ENCODE measurements at places on chromosomes 5 and 9.

DNA sequence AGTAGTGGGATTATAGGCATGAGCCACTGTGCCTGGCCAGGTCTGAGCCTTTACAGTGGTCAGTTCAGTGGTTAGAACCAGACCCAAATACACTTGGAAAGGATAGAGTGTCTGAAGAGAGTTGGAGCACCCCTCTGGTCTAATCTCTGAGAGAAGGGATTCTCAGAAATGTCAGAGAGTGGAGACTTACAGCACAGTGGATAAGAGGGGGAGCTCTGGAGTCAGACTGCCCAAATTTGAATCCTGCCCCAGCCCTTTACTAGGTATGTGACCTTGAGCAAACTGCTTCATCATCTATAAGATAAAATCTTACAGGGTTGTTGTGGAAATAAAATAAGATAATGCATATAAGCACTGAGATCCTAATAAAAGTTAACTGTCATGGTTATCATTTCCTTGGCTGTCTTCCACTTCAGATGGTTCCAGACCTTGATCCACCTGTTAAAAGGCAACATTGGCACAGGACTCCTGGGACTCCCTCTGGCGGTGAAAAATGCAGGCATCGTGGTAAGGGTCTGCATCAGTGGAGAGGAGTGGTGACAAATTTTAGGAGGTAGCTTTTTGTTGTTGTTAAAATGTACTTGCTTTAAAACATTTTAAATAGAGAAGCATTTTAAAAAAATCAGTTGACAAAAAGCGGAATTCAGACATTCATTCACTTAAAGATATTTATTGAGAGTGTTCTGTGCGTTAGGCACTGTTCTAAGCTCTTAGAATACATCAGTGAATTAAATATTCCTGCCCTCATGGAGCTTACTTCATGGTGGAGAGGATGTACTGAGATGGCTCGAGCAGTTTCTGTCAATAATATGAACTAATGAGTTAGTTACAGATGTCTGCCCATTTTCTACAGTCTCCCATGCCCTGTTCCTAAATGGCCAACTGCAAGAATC, 16.0 kb downstream of the SLC36A1 start:
- no peak for DNase-seq

DNA sequence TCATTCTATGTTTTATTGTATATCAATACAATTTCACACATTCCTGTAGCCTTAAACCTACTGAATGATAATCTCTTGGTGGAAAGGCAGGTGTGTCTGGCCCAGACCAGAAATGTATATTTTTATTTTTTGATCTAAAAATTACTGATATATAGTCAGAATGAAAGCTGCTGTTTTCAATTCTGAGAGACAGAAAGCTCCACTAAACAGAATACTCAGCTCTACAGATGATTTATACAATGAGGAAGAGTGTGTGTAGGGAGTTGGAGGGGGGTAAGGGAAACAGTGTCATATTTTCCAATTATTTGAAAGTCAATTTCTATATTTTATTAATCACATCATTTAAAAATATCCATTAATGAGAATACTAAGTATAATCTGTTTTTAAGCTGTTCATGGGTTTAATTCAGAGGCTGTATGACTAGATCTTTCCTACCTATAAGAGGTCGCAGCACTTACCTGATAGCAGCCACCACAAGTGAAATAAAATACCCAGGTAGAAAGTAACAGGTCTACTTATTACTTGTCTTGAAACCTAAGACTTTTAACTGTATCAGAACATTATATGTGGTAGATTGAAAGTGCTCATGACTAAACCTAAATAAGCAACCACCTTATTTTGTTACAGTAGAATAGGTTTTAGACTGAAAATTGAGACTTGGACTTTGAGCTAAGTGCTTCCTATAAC, 183.4 kb downstream of the TMC1 start:
- DNase-seq = no peak

- no peak for DNase-seq
Measured at GRCh38 chr9:118990949-118991348, 378.3 kb downstream of the BRINP1 start.

DNA sequence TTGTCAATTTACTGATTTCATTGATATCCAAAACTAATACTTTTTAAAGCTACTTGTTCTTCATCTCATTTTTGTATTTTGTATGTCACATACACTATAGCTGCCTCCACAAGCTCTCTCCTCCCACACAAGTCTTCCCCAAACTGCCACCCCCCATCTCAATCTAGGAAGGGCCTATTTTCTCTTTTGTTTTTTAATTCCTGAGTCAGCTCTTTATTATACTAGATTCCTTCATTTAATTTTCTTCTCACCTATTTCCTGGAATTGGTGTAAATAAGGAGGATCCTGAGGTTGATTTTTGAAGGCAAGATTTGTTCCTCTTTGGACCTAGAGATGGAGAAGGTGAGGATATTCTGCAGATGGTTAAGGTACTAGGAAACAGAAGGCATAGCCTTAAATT, 277.4 kb downstream of the GABRB2 start:
- no peak for DNase-seq

DNA sequence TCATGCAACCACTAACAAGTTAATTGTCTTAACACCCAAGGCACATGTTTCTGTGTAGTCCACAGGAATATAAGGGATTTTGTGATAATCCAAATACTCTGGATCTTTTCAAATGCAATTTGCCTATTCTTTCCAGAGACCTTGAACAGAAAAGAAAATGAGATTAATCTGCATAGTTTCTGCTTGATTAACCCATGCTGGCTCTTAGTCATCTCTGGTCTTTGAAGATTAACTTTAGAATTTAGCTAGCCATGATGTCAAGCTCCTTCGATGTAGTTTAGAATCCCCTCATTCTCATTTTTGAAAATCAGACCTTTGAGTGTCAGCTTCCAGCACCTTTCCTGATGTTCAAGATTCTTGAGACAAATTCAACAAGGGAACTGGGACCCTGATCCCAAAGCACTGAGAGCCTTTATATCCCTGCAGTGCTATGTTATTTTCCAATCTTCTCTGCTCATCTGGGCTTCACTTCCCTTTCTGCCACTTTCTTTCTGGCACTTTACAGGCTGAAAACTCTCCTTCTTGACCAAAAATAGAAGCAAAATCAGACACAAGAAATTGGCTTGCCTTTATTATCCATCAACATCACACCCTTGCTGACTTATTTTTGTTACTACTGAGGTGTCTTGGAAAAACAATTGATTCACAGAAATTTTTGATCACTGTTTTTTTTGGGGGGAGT, 155.5 kb downstream of the PALM2AKAP2 start:
- DNase-seq = no peak

GRCh38 chr5:111856876-111857466, 100.0 kb upstream of the NREP start:
- DNase-seq = peak; percentile 18

DNA sequence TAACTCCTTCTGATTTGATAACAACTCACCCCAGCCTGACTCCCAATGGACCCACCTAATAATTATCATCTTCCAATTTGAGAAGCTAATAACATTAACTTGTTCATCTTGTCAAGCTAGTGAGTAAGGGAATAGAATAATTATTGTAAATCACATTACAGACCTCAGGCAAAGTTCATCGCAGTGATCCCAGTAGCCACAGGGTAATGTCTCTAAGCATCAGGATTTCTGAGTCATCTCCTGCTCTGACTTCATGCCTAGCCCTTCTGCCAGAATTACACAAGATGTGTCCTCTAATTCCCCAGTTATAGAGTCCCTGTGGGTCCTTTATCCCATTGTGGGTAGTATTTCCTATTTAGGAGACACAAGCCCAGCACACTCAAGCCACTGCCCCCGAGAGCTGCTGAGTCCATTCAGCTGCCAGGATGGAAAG, 365.7 kb downstream of the DEPDC1B start:
- DNase-seq = no peak

- DNase-seq = no peak
Measured at GRCh38 chr9:134968011-134968822, 50.5 kb upstream of the FCN1 start.

- no peak for DNase-seq
Measured at GRCh38 chr5:10627160-10627701, 63.4 kb downstream of the ANKRD33B start.

- no peak for DNase-seq
Measured at GRCh38 chr5:88203981-88204750, 64.5 kb downstream of the TMEM161B start.

DNA sequence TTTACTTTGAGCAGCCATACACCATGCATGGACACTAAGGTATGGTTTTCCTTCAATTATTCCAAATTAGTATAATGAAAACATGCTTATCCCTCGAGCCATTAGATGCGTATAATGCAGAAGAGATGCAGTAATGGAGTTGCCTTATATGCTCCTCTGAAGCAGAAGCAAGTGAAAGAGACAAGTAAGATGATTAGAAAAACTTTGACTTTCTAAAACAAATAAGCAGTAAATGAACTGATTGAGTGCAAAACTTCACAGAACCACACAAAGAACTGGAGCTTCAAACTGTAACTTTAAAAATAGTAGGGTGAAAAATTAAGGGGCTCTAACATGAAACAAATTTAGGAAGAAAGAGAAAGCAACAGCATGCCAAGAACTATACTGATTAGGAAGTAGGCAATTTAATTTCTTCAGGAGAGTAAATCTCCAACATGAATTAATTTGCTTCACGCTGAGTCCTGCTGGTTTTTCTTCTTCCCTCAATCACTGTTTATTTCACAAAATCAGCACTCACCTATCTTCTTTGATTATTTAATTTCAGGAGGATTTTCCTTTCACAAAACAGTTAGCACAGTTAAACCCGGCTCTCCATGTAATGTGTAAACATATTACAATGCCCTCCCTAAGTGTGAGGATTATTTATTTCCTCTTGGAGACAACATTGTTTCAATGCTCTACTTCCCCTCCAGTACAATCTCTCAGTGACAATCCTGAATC, 90.3 kb upstream of the PAM start:
- no peak for DNase-seq

DNA sequence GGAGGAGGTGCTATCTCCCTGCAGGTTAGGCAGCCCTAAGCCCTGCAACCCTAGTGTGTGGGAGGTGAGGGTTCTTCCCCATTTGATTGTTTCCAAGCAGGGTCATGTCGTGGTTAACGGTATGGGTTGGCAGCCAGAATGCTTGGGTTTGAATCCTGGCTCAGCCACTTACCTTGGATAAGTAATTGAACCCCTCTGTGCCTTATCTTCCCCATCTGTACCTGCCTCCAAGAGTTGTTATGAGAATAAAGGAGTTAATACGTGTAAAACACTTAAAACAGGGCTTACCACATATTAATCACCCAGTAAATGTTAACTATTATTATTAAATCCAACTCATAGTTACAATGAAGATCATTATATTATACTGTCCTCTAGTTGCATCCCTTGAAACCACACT, 52.2 kb upstream of the SPATA31E1 start:
- no peak for DNase-seq

DNA sequence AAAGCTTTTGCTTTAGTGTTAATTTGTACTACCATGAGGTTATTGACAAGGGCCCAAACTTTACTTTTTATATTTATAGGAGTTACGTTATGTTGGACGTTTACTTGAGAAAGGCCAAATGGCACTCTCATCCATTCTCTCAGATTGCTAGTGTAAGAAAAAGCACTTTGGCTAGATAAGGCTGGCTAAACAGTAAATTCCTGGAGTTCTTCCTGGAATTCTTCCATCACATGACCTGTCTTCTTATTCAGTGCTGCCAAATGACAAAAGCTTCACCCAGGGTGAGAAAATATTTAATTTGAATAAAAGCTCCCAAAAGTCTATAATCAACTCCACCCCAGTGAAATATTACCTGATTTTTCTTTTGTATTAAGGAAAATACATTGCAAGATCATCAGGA, 1568.9 kb upstream of the ACO1 start:
- no peak for DNase-seq

- no peak for DNase-seq
Measured at GRCh38 chr9:12790883-12791282, 16.1 kb downstream of the LURAP1L start.

DNA sequence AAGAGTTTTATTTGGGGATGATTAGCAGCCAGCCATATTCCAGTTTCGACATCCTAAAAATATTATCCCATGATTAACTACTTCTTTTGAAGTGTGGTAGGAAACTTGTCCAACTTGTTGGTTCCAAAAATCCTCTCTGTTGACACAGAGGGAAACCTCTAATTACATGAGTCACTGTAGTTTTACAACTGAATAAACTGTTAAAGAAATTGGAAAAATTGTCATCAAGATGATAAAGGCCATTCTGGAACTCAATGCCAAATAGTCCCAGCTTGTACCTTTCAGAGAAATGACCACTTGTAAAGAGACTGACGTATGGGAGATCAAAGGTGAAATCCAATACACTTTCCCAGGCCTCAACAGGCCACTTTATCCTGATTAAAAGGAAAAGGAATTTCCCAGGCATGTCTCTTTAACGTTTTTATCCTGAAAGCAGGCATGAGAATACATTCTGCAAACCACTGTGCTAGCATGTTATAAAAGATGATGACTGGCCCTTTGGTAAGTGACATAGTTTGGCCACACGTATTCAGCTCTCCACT, 261.6 kb downstream of the GLIS3 start:
- no peak for DNase-seq

DNA sequence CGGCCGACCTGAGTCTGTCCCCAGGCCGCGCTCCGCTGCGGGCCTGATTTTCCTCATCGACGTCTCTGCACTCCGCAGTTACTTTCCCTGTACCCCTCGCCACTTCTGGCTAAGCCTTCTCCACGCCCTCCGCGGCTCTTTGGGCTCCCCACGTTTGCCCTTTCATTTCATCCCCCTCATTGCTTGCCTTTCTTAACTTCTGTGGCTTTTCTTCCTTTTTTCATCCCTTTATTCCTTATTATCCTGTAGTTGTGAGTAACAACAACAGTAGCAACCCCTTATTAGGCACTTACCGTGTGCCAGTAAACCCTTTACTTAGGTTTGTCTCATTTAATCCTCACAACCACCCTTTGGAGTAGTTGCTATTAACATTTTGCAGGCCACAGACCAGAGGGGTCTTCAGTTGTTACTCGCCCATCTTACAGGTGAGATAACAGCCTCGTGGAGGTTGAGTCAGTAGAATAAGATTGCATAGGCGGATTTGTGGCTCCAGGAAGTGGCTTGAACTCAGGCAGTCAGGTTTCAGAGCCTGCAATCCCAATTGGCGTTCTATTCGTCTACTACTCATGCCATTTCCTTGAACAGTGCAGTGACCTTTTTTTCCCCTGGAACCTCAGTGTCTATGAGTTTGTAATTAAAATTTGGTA, 724 bp downstream of the TCERG1 start:
- DNase-seq = no peak

DNA sequence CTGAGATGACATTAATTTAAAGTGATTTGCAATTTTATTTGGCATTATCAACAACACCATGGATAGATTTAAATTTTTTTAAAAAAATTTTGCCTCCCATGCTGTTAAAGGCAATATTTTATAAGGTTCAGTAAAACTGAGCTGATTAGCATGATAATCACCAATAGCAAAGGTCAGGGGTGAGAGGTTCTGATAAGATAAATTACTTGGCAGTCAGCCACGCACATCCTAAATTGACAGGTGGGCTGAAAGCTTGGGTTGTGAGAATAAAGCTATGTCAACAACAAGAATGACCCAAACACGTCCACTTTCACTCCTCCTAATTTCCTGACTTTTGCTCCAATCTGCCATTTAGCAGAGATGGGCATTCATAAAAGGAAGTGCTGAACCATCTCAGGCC, 127.1 kb downstream of the LHFPL2 start:
- DNase-seq = no peak

GRCh38 chr9:13648676-13649075, 369.2 kb upstream of the MPDZ start:
- DNase-seq = no peak

- DNase-seq = no peak
Measured at GRCh38 chr5:172564883-172565282, 76.2 kb upstream of the NEURL1B start.

- peak; percentile 6 for DNase-seq
Measured at GRCh38 chr9:114282507-114282906, 40.4 kb upstream of the ORM1 start.

Data from left ventricle myocardium inferior (tissue), 1 donor.